ENCODE measurements at places on chromosomes 7 and 10.
A peak's percentile ranks its signal among the peaks of the same experiment; 100 is the strongest.

- DNase-seq: peak; percentile 69
Observed at GRCh38 chr7:63899691-63900393, 98.8 kb upstream of the ZNF722 start.

DNA sequence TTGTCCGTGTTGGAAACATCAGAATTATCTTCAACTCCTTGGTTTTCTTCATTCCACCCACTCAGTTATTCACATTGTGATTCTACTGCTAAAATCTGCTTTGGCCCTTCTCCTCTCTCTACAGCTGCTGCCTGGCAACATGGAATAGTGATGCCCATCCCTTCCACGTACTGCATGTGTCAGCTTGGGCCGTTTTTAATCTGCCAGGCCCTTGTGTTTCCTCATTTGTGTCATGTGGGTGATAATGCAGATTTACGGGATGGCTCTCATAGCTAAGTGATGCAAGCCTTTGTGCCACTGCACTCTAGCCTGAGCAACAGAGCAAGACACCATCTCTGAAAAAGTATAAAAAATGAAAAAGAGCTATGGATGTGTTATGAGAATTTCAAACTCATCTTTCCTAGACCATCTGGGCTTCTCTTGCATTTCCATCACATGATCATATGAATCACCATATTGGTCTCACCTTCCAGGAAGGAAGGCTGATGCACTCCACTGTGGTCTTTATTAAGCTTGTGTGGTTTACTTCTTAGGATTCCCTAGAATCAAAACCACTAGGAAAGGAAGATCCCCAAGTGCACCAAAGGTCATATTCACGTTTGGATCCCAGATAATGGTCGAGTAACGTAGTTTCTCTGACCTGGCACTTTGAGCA lies 20.6 kb upstream of the CELF2 start:
- no peak for DNase-seq

- DNase-seq: no peak
Observed at GRCh38 chr10:14608381-14609001, 166.2 kb downstream of the FAM107B start.

GRCh38 chr10:110017052-110017451 lies 9.3 kb downstream of the ADD3 start:
- no peak for DNase-seq

GRCh38 chr7:74026903-74027682 lies 880 bp upstream of the ELN start:
- DNase-seq: peak; percentile 39

DNA sequence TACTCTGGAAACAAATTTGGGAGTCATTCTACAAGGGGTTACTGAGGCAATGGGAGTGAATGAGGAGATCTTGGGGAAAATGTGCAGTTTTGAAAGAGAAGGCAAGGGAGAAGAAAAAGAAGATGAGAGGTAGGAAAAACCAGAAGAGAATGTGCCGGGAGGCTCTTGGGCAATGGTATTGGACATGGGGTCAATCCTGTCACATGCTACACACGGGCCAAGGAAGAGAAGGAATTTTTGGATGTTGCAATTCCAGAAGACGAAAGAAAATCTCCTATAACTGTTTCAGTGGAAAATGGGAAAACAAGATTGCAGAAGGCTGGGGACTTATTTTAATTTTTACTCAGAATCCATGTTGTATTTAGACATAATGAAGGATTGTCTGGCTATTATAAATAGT lies 615.0 kb downstream of the PHTF2 start:
- no peak for DNase-seq

All from stimulated activated CD8-positive, alpha-beta memory T cell treated with anti-CD3 and anti-CD28 coated beads, Interleukin-4, amount 100 ng/mL, for 1 hour (primary cell).